ENCODE measurements at places on chromosomes 12 and 14.

GRCh38 chr12:75239987-75240386, 30.3 kb upstream of the KCNC2 start:
- no peak for DNase-seq

GRCh38 chr12:47750916-47751470, 7.7 kb downstream of the RAPGEF3 start:
- DNase-seq, result no peak

- no peak for DNase-seq
Measured at GRCh38 chr14:55028066-55028465, 1.0 kb downstream of the SOCS4 start.

DNA sequence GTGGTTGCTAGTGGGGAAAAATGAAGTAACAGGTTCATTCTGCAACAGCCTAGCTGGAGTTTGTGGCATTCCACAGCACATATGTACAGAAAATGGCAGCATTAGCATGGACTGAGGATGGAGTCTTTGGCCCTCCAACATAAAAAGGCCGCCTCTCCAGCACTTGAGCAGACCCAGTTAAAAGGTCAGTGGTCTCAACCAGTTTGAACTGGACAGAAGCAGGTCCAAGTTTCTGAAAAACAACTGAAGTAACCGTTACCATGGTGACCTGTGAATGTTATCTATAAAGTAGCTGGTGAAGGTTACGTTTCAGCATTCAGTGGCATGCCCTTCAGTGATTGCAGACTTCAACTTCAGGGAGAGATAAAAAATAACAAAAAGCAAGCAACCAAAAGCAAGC, 34.1 kb upstream of the OR10AD1 start:
- no peak for DNase-seq

GRCh38 chr14:72855913-72856312, 38.0 kb downstream of the DPF3 start:
- no peak for DNase-seq

- no peak for DNase-seq
Measured at GRCh38 chr14:54728700-54729527, 162.0 kb downstream of the SAMD4A start.

DNA sequence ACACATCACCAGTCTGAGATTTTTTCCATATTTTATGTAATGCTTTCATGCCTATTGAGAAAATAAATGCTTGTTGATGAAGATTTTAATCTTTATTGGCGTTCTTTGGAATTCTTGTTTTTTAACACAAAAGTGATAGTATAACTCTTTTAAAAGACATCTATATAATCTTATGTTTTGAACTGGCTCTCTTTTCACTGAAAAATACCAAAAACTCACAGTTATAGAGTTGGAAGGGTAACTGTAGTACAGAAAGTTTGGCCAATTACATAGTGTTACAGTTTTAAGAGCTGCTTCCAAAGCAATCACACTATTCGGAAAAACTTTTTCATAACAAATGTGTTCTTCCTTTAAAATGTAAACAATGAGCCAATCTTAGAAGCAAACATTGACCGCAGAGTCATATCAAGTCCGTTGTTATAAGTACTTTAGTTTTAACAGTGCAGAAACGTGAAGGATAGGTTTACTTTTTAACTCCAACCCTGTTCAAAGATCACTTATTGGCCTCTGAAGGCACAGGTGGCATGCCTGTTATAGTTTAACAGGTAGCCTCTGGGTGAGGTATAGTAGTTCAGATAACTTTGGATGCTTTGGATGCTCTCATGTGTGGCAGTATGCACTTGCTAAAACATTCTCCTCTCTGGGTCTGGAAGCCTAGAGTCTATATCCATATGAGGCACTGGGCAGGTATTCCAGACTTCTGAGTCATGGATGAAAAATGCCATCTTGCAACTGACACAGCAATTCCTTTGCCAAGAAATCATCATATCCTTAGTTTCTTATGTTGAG, 12.1 kb upstream of the NTN4 start:
- no peak for DNase-seq

DNA sequence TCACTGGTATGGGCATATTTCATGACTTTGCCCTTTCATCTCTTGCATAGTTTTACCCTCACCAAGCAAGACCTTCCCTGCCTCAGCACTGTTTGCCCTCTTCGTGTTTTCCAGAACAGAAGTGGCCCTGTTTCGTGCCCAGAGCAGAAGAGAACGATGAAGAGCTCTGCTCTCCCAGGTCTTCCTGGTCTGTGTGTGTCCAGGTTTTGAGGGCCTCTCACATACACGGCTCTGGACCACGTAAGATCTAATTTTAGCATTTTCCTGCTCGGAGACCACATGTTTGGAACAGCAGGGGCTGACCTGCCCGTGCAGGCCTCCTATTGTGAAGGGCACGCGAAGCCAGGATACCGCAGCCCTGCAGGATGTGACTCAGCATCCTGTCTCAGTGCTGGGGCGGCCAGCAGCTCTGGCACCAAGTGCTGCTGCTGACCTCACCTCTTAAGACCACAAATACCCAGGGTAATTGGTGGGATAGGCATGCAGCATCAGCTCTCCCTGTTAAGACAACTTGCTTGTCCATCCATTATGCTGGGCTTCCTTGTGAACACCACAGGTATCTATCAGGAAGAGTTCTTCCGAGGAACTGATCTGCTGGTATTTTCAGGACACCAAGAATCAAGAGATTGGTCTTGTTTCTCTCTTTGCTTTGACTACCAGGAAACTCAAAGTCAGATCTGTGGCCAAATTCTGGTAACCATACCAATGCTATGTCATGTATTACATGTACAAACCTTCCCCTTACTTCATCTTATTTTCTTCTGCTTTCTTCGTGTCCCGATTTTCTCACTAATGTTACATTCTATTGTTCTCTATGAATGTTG, 19.0 kb downstream of the SSH1 start:
- peak; percentile 96 for DNase-seq

- DNase-seq, result no peak
Measured at GRCh38 chr12:11827091-11828061, 177.9 kb downstream of the ETV6 start.

All from SJCRH30 (cell line).